MCF 10A (cell line): ENCODE measurements at places on chromosomes 5 and 9.
A peak's percentile ranks its signal among the peaks of the same experiment; 100 is the strongest.

DNA sequence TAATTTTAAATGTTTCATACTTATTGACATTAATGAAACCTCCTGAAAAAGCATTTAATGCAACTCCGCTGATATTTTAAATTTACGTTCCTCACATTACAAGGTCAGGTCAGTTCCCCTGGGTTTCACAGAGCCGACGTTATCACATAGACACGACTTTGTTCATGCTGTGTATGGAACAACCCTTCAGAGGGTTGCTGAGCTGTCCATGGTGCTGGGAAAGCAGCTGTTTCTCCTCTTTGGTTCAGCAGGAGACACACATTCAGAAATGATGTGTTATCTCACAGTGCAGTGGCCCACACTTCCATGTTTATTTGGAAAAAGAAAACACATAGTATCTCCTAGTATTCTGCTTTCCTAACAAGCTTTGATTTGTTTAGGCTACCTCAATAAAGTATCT is 53.5 kb downstream of the PPP2R2B start:
- peak; percentile 63 for DNase-seq

GRCh38 chr5:39757131-39757530 is 332.4 kb upstream of the DAB2 start:
- DNase-seq: no peak

DNA sequence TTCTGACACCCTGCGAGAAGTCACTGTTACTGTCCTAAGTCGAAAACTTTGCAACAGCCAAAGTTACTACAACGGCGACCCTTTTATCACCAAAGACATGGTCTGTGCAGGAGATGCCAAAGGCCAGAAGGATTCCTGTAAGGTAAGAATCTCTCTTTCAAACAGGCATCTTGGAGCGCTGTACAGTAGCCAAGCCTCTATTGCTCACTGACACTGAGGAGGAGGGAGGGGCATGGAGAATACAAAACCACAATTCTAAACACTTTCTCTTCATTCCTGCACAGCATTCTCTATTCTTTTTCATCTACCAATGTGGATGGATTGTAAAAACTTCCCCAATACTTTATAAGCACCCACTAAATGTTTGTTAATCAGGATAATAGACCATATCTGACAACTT is 7.4 kb downstream of the GZMK start:
- no peak for DNase-seq

GRCh38 chr5:95533106-95533505 is 21.7 kb downstream of the SKIC3 start:
- no peak for DNase-seq

DNA sequence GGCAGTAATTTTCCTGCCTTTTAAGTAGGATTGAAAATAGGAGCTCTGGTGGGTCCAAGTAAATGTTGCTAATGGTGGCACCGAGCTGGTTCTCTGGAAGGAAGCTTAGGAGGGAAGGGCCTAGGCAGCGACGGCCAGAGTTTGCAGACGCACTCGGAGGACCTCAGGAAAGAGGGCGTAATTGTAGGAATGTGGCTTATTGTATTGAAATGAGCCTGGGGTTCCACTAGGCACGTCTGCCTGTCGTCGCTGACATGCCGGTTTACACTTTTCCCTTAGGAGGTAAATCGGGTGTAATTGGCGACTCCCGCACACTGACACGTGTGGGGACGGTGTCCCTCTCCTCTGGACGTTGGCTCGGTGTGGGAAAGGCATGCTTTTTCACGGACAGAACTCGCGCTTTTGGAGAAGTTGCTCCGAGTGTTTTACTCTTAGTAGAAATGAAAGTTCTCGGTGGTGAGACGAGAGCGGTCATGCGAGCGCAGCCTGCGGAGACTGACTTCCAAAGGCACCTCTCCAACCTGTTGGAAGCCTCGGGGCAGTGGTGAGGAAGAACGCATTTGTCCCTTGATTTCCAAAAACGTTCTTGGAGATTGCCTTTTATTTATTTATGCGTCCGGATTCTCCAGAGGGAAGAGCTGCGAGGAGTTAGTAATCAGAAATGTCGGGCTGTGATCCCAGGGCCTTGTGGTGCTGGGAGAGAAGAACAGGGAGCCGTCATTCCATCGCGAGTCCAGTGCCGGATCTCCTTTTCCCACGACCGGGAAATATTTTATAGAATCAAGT is 1.3 kb downstream of the NR4A3 start:
- peak; percentile 39 for DNase-seq

GRCh38 chr5:55988979-55989638 is 5.7 kb downstream of the IL6ST start:
- no peak for DNase-seq

DNA sequence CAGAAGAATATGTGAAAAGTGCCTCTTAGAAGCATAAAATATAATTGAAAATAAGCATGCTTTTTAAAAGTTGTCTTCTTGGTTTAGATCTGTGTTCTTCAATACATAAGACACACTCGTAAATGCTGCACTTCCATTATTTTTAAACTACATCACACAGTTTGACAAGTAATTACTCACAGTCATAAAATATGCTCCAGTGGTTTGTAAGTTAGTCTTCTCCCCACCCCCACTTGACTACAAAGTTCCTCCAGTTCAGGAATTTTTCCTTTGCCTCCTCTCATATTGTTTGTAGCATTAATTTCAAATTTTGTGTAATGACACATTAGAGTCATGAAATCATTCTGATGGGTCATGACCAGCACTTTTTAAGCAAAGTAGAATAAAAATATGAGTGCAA is 60.3 kb upstream of the PTGER4 start:
- DNase-seq: no peak
